NCI-H345 (cell line): ENCODE measurements at places on chromosomes 13 and 19.
A peak's percentile ranks its signal among the peaks of the same experiment; 100 is the strongest.

GRCh38 chr19:11551603-11552235 is 7.3 kb downstream of the ELOF1 start:
- no peak for DNase-seq

GRCh38 chr19:30564551-30565011 is 192.4 kb downstream of the ZNF536 start:
- DNase-seq, result no peak

DNA sequence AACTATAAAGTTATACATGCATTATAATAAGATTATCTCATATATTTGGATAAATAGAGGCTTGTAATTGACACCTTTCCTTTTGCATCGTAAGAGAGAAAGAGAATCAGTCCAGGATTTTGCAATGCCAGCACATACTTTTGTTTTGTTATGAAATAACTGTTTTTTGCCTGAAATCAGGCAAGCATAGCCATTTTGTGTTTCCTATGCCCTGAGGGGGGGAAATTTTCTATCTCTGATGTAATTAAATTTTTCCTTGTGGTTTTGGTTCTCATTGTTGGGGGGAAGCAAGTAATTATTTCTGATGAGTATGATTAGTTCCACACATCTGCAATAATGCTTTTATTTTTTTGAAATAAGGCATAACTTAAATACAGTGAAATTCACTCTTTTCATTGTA is 229.4 kb downstream of the NDFIP2 start:
- no peak for DNase-seq

- no peak for DNase-seq
These were observed 1.4 kb downstream of the HNRNPUL1 start for GRCh38 chr19:41265395-41266153.

GRCh38 chr19:45681391-45682015 is 10.2 kb downstream of the SNRPD2 start:
- DNase-seq, result peak; percentile 69

GRCh38 chr13:95019886-95020285 is 281.4 kb downstream of the ABCC4 start:
- no peak for DNase-seq

- DNase-seq, result no peak
These were observed at the start of gene CBLC for GRCh38 chr19:44777715-44778347. Gene CBLC (plus strand): TSS chr19:44777890. CDS start chr19:44777932, 42 bp downstream.

DNA sequence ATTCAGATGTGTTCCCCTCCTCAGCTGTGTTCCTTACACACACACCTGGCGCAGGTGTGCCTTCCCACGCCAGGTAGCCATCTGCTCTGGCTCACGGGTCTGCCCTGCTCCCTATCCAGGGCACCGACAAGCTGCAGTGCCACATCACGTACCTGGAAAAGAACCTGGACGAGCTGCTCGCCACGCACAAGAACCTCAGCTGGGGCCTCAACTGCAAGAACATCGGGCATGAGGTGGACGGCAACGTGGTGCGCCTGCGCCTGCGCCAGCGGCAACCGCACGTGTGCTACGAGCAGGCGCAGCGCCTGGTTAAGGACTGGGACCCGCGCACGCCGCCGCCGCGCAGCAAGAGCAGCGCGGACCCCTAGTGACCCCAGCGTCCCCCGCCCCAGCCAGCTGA is 26.5 kb upstream of the CASP14 start:
- no peak for DNase-seq

DNA sequence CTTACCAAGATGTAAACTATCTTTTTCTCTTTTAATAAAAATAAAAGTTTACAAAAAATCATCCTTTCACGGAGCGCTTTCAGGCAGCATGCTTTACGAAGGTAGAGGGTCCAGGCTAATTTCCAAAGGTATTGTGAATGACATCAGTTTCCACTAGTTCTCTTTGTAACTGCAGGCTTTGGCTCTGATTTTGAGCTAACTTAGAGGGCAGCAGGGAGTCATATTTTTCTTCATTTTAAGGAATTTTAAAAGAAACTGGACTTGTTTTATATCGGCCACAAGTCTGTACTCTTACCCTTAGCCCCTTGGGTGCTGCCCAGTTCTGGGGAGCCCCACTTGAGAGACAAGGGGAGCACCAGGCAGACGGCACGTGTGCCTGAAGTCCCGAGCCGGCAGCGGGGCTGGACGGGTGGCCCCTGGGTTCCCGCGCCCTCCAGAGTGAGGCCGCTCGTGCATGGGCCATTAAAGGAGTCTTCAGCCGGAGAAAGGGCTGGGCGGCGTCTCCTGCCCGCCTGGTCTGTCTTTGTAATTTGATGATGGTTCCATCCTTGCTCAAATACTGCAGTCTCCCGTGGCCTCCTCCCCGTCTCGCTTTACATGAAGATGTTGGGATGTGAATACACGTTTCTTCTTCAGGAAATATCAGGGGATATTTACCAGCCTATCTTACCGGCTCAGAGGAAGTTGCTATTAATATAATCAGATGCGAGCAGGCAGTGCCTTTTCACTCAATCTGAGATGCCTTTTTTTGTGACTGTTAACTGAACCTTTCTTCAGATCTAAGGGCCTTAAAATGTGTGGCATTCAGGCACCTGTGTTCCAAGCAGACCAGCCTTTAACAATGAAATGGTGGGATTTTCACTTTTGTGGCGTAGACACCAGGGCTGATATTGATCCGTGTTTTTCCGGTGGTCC is 67.4 kb downstream of the GGACT start:
- DNase-seq, result no peak

GRCh38 chr19:33521480-33522370 is at the start of gene PEPD:
Gene PEPD (minus strand): TSS chr19:33521791. CDS start chr19:33521760, 31 bp downstream.
- peak; percentile 98 for DNase-seq

DNA sequence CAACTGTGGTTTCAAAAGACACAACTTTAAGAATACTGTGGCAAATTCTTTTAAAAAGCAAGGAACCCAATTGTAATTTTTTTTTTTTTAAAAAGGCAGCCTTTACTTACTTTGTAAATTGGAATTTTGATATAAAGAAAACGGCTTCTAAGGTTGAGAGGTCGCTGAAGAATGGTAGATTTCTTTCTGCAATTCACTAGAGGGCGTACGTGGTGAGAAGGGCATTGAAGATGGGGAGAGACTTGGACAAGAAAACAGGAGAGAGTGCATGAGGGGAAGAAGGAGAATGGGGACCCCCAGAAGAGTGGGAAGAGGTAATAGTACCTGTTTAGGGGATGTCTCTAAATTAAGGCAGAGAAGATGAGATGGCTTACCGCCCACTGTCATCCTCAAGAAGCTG is 33.5 kb upstream of the PABPC3 start:
- DNase-seq, result no peak

DNA sequence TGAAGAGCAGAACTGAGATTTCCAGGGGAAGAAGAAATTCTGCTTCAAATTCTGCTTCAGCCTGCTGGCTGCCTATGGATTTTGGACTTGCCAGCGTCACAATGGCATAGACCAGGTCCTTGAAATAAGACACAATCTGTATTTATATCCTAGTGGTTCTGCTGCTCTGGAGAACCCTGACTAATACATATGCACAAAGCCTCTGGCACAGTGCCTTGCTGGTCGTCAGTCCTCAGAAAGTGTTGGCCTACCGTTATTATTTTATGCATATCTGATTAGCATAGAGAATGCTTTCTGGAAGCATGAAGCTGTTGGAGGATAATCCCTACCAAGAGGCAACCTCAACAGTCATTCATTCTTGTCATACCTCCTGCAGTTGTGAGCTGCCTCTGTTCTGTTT is 213.7 kb downstream of the B3GLCT start:
- no peak for DNase-seq

GRCh38 chr19:13881692-13882418 is 4.9 kb downstream of the NANOS3 start:
- no peak for DNase-seq

DNA sequence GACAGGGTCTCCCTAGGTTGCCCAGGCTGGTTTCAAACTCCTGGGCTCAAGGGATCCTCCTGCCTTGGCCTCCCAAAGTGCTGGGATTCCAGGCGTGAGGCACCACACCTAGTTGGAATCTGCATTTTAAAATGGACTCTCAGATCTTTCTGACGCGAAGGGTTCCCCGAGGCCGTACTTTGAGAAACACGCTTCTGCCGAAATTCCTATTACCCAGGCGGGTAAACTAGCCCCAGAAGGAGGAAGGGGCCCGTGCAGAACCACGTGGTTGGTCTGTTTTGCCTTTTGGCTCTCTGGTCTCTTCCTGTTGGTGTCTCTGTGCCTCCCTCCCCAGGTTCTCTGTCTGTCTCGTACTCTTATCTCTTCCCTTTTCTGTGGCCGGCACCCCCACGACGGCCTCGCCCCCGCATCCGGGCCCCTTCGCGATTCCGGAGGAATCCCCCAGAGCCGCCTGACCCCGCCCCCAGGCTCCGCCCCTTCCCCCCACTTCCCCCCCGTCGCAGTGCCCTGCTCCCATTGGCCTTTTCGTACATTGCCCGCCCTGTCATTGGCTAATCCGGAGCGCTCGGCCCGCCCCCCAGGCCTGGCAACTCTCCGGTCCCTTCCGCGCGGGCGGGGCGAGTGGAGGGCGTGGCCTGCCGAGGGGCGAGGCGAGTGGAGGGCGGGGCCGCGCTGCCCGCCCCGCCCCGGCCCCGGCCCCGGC is at the start of gene TNFAIP8L1:
TSS of gene TNFAIP8L1 (plus strand) at position 689 of the 703 bp plus-strand sequence. CDS start 12,354 bp downstream, outside the sequence.
- DNase-seq, result peak; percentile 97

DNA sequence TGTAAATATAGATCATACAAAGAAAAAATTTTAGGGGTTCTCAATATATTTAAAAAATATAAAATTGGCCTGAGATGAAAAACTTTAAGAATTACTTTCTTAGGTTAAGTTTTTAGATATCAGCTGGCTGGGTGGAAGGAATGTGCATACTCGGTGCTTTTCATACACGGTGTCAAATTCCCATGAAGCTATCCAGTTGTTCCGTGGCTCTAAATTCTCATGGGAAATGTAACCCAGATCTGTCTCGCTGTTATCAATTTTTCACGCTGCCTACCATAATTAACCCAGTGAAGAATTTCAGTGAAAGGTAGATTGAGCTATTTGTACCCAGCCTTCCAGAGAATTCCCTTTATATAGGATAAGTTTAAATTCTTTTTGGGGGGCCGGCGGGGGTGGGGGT is 11.6 kb upstream of the ZNF835 start:
- DNase-seq, result no peak

GRCh38 chr13:104586051-104586746 is 1520.0 kb upstream of the SLC10A2 start:
- no peak for DNase-seq

GRCh38 chr13:102724923-102725322 is 30.1 kb upstream of the METTL21C start:
- DNase-seq, result peak; percentile 41

- no peak for DNase-seq
These were observed 9.1 kb downstream of the COMP start for GRCh38 chr19:18781885-18782527.

DNA sequence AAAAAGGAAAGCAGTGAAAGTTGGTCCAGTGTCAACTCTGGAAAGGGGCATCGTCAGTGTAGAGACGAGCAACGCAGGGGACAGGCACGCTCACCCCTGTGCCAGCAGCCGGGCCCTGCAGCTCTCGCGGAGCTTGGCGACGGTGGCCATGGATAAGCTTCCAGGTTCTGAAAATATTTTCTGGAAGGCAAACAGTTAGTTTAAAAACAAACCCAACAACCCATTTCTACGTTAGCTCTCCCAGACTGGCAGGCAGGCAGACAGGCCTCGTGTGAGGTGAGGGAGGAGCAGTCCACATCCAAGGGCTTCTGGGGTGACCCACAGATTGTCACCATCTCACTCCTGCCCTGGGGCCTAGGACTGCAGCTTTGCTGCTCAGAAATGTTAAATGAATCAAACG is 27.4 kb downstream of the LAMP1 start:
- DNase-seq, result no peak

DNA sequence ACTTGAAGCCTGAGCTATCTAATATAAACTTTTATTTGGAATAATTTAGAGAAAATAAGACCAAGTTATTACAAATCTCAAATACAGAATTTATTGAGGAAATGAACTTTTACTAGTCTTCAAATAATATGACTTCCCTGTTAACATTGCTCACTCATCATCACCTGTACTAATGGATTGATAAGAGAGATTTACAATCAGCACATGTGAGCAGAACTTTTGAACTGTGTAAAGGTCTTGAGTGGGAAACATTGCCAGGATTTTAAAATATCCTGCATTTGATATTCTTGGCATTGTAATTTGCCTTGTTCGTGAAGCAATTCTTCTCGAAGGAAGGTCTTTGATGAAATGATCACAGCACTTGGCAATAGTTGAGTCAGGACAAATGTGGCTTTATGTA is 111.9 kb downstream of the FGF9 start:
- DNase-seq, result no peak

- DNase-seq, result no peak
These were observed 150.0 kb downstream of the KLF12 start for GRCh38 chr13:73984201-73984600.

GRCh38 chr13:91351980-91352379 is 4.5 kb downstream of the MIR17HG start:
- no peak for DNase-seq

DNA sequence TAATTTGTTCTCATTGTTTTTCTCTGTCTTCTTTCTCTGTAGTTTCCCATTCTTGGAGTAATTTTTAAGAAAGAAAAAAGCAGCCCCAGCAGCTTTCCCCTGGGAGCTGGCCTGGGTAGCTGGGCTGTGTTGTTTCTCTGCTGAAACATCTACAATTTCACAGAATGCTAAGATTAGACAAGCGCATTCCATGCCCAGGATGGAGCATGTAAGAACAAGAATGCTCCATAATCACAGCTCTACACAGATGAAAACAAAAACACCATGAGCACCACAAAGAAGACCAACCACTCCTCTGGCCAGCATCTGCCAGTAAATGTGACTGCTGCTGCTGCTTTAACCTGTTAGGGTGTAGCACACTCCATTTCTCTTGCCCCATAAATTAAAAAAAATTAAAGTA is 239.2 kb upstream of the SLITRK1 start:
- DNase-seq, result peak; percentile 59

DNA sequence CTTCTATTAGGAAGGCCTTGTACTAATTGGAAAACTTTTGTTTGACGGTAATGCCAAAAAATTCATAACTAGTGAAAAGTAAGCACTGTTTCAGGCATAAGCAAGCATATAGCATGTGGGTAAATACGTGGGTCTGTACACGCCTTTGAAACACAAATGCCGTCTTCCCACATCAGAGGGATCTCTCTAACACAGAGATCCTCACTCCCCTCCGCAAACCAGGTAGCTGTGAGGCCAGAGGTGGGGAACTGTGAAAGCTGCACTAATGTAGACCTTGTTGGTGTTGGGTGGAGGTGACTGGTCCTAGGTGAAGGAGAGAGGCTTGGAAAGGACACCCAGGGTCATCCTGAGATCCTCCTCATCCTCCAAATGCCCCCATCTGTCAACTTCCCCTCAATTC is 16.0 kb upstream of the POU2F2 start:
- no peak for DNase-seq
